NCI-H1092 (cell line): ENCODE measurements at places on chromosomes 5 and 9.

DNA sequence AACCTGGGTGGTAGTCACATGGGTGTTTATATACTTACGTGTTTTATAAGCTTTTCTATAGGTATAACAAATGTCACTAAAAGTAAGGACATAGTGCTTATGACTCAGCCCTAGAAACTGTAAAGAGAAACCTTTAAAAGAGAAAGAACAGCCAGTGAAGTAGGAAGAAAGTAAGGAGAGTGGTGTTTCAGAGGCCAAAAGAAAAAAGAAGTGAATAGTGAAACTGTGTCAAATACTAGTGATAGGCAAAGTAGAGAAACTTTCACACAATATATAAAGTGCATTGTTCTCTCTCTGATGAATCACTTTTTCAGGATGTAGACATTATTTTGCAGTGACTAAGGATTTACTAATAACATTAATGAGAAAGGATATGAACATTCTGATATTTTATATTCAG, 74.2 kb upstream of the SUSD1 start:
- no peak for DNase-seq

DNA sequence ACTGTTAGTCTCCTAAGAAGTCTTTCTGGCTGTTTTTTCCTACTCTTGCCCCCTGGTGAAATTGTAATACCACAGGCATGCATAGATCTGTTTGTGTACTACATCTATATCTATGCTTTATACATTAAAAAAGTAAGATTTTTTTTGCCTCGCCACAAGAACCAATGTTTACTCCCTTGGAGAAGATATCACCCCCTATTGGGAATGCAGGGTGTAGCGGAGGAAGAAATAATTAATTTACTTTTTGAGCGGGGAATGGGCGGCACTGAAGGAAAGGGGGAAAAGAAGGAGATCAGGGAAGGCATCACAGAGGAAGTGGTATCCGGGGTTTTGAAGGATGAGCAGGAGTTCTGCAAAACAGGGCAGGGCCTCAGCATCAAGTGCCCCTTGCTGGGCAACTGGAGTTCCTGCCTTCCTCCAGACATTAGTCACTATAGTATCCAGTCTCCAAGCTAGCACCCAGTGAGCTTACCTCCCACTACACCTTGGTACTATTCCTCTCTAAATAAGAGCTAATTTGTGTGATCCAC, 134.9 kb downstream of the GABBR2 start:
- DNase-seq, result no peak

DNA sequence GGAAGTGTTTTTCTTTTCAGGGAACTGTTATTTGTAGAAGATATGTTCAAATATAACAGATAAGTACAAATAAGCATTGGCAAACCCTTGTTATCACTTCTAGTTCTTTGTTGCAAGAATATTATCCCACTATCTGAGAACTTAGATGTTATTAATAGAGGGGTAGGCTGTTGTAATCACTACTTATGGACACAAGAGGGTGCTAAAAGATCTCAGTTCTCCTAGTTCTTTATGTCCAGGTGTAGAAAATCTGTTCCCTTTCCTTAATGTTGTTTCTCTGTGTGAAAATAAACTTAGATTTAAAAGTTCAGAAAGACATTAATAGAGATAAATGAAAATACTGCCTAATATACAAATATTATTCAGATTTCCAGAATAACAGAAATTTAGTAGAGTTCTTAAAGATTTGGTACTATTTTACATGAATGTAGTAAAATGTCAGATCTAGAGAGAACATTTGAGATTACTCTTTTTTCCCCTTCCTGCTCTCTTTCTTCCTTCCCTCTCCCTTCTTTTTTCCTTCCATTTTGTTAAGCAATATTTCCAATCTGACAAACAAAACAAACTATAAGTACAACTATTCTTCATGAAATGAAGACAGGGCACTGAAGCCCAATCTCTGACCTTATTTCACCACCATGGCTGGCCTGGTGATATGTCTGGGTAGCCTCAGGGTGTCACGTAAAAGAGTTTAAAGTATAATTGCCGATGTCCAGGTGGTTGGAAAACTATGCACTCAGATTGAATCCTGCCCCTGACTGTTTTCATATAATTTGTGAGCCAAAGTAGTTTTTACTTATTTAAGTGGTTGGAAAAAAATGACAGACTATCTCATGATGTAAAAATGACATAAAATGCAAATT, 43.6 kb upstream of the C5orf46 start:
- peak; percentile 4 for DNase-seq

- no peak for DNase-seq
Measured at GRCh38 chr9:106964329-106964728, 101.4 kb downstream of the ZNF462 start.

- no peak for DNase-seq
Measured at GRCh38 chr9:98652302-98652701, 56.4 kb downstream of the GABBR2 start.

DNA sequence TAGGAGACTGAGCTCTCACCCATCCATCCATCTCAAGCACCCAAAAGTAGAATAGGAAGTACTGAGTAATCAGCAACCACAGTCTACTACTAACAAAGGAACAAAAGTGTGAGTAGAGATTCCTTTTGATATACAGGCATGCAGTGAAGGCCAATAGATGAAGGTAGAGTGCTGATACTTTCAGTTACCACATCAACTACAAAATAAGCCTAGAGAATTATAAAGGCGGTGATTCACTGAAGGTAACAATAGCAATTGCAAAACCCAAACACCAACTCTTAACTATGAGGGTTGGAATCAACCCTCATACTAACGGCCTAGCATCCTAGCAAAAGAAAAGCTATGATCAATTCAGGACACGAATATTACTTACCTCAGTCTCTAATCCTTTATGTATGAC, 992.6 kb downstream of the DNAH5 start:
- no peak for DNase-seq

DNA sequence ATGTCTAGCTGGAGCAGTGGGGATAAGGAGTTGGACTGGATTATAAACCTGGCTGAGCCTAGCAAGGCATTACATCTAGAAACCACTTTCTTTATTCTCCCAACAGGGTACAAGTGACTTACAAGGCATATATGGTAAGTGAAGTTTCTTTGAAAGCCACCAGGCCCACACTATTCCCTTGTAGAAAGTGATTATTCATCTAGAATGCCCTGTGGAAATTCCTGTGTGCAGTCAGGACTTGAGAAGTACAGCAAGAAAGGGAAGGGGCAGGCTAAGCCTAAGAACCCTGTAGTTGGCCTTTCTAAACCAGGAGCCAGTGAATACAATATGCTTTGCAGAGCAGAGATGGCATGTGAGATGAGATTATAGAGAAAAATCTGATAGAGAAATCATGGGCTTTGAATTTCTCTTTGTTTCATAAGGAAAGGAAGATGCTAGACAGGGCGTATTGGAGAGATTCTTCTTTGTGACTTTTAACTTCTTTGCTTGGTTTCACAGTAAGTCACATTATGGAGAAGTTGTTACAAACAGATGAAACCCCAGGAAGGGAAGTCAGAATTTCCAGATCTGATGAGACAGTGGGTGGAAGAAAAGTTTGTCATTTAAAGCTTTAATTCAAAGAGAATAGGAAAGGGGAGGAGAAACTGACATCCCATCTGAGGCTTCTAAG, 321.7 kb downstream of the NDUFS4 start:
- no peak for DNase-seq

DNA sequence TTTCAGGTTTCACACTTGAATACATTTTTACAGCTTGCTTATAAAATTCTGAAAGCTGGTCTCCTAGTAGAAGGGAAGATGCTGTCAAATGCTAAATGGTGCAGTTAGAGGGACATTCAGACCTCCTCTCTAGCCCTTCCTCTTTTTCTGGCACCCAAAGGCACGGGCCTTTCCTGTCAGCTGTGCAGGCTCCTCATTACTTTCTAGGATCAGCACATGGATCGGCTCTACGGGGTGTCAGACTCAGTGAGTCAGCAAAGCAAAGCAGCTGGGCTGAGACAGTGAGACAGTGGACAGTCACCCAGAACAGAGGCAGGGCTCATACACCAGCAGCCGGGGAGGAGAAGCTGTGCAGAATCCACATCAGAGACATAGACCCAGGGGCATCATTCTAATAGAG, 80.0 kb upstream of the TNC start:
- no peak for DNase-seq

DNA sequence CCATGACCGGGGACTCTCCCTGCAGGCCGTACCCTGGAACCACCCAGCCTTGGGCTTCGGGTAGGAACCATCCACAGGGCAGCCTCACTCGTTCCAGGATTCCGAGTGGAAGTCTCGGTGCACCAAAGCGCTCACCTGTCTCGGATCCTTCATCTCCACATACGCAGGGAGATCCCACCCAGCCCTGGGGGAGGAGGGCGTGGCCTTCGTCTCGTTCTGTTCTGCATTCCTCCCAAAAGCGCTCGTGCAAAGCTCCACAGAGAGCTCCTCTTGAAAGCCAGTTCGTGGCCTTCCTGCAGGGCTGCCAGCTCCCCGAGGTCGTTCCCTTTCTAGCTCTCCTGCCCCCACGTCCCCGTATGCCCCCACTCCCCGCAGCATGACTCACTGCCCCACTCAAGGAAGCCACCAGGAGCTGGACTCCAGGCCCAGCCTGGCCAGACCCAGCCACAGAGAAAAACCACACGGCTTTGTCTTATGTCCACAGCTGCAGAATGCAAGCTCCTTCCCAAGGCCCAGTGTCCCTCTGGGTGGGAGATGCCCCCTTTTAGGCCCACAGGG, 65.0 kb upstream of the SARDH start:
- no peak for DNase-seq

DNA sequence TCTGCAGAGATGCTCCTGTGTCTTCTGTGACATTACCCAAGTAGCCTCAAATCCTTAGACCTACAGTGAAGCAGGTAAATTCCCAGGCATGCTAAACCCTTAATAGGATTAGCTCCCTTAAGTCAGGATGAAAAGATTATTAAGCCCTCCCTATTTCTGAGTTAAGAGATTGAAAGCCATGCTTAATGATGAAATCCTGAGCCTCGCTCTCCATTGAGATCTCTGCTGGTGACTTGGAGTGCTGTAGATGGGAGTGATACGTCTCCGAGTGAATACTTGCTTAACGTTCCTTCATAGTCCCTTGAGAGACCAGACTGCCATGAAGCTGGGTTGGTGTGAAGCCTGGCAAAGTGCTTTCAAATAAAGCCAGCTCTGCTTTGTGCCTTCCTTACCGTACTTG, 34.2 kb downstream of the AOPEP start:
- DNase-seq, result no peak

DNA sequence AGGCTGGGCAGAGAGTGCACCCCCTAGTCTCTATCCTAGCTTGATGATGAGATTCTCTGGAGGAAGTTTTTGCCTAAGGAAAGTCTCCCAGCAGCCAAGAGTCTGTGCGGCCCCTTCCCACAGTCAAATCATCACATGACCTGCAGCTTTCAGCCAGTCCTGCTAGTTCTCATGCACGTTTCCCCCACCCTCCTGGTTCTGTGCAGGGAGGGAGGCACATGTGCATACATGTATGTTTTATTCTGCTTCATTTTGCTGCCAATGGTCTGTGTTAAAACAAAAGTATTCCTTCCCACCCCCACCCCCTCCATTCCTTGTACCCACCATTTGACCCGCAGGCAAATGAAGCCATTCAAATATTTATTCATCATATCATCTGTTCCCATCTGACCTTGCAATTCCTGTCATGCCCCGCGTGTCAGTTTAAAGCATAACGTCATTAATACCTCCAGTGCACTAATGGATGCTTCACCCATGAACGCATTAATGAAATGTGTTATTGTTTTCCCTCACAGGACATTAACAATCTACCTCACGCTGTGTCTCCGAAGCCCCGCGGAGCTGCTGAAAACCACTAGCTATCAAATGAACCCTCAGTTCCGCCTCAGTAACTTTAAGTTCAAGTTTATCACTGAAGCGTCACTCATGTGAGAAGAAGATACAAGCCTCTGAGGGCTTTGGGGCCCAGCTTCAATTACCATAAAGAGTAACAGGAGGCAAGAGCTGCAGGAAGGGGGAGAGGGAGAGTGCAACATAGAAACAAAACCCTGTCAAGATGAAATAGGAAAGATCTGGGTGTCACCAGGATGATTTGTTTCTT, 139.6 kb downstream of the RASEF start:
- peak; percentile 90 for DNase-seq

GRCh38 chr9:94928691-94929368, 202.3 kb downstream of the AOPEP start:
- no peak for DNase-seq

DNA sequence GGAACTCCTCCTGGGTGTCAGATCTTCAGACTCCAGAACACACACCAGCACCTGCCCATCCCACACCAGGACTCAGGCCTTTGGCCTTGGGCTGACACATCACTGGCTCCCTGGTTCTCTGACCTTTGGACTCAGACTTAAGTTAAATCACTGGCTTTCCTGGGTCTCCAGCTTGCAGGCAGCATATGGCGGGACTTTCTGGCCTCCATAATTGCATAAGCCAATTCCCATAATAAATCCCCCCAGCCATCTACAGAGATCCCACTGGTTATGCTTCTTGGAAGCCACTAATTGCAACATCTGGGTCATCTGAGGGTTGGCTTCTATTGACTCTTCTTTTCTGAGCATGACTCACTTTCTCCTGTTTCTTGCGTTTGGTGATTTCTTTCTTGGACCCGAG, 80.3 kb upstream of the SARDH start:
- no peak for DNase-seq

DNA sequence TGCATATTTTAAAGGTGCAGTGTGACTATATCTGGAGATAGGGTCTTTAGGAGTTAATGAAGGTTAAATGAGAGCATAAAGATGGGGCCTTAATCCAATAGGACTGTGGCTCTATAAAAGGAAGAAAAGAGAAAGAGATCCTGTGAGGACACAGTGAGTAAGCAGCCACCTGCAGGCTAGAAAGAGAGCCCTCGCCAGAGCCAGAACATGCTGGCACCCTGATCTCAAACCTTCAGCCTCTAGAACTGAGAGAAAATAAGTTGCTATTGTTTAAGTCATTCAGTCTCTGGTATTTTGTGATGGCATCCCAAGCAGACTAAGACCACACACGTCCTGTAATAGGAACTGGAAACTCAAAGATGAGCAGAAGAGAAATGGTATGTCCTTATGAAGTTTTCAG, 41.0 kb downstream of the RNF180 start:
- DNase-seq, result no peak

GRCh38 chr5:21685522-21685921, 1167.6 kb downstream of the CDH12 start:
- no peak for DNase-seq

DNA sequence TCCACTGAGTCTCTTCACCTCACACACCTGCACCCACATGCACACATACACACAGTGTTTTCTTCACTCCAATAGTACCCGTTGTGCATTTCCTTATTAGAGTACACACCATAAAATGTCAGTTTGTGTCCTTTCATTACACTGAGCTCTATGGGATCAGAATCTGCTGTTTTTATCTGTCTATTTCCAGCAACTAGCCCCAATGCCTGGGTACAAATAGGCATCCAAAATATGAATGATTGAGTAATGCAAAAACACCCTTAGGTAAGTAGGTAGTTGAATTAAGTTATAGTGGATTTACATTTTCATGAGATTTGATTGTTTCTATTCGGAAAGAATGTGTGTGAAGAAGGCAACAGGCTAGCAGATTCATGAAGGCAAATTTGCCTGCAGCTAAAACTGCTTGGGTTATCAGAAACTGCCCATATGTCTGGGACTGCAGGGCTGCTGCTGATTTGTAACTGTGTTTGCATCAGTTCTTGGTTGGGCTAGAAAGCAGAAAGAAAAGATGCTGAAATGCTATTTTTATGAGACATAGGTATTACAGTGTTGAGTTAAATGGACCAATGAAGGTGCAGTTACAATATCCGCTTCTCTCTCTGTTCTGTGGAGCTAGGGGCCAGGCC, 26.9 kb downstream of the PPP3R2 start:
- DNase-seq, result no peak
